ENCODE measurements at places on chromosomes 12 and 14.

DNA sequence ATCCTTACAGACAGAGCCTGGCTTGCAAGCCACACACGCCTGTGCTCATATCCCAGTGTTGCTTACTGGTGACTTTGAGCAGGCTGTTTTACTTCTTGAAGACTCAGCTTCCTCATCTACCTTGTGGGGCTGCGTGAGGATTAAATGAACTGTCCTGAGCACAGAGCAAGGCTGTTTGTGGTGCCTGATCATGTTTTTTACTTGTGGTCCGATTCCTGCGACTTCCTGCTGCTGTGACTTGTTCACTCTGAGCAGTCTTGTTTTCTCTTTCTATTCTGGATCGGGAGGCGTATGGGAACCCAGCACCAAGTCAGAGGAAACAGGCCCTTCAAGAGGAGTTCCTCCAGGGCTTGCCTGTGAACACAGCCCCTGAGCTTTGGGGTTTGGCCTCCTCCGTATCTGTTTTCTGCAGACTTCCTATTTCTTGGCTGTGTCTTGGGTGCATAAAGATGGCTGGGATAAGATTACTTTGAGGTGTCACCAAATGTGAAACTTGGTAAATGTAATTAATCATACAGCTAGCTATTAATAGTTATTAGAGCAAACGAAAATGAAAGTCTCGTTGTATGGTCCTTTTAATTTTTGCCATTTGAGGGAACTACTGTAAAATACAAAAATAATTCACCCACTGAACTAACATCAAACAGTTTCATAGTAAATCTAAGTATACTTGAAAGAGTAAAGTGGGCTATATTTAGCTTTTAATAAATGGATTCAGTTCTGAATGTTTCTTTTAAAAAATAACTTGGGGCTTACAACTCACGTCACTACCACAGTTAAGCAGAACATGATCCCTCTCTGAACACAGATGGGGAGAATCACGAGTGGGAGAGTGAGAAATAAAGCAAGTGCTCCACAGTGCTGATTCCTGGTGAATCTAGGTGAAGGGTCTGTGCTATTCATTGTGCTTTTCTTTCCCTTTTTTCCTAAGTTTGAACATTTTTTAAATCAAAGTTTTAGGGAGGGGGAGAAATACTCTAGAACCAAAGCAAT lies 251.5 kb downstream of the FOXN3 start:
- peak; percentile 99 for DNase-seq

- DNase-seq, result no peak
Measured at GRCh38 chr12:67288561-67288960, 19.4 kb downstream of the CAND1 start.

DNA sequence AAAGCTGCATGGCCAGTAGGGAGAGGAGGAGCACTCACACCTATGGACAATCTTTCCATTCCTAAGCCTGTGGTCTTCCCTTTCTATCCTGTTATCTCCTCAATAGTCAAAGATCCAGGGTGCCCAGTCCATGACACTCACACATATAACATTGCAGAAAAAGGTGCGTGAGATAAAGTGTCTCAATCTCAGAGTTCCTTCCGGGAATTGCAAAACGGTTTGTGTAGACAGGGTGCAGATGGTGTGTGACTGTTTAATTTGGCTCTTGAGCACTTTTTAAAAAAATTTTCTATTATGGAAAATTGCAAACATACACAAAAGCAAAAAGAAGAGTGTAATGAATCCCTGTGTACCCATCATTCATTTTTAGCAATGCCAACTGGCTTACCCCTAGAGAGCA lies 1493.6 kb downstream of the AACS start:
- DNase-seq, result no peak

GRCh38 chr12:124499898-124500244 lies 67.5 kb downstream of the NCOR2 start:
- DNase-seq, result no peak

GRCh38 chr14:44404036-44404435 lies 103.0 kb downstream of the FSCB start:
- no peak for DNase-seq

- no peak for DNase-seq
Measured at GRCh38 chr12:60920841-60921495, 1325.1 kb downstream of the SLC16A7 start.

DNA sequence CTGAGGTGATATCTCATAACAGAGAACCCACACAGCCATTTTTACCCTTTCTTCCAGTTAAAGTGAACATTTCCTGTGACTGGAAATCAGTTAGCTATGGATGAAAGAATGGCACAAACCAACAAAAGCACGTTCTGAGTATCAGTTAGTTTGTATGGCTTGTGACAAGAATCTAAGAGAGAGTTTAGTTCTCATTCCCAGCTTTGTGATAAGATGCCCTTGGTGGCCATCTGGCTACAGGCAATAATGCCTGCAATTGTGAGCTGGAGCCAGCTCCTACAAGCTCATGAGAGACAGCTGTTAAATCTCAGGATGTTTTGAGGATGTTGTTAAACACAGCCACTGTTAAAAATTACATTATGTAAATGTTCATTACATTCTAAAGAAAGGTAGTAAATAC lies 122.0 kb upstream of the FRMD6 start:
- no peak for DNase-seq

GRCh38 chr14:75835156-75835725 lies 146.6 kb downstream of the TGFB3 start:
- no peak for DNase-seq

DNA sequence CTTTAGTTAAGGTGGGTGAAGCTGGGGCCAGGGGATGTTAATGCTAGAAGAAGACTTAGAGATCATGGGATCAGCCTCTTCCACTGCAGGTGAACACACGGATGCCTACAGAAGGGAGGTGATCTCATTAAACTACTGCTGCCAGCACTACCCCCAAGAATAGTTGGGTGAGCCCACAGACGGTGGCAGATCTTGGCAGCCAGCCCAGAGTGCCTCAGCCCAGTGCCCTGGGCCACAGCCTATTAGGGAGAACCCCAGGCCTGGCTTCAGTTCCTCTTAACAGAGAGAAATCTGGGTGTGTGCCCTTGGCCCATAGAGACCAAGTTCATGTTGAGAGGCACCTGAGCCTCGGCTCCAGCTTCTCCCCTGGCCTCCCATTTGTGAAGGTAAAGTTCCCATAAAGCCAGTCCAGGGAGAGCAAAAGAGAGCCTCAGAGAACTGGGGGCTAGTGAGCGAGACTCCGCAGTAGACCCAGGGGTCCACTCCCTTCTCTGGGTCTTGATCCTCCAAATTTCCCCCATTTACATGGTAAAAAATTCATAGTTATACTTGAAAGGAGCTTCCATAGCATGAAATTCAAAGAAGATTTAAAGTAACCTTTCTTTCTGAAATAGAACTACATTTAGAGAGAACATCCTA lies 125.0 kb upstream of the CCND2 start:
- DNase-seq, result peak; percentile 95

- no peak for DNase-seq
Measured at GRCh38 chr14:102579696-102580549, 12.5 kb upstream of the RCOR1 start.

- DNase-seq, result no peak
Measured at GRCh38 chr12:2274733-2275132, 221.9 kb downstream of the CACNA1C start.

- DNase-seq, result no peak
Measured at GRCh38 chr12:119788786-119789185, 88.3 kb downstream of the CIT start.

- no peak for DNase-seq
Measured at GRCh38 chr14:98408024-98408555, 863.9 kb downstream of the BCL11B start.

DNA sequence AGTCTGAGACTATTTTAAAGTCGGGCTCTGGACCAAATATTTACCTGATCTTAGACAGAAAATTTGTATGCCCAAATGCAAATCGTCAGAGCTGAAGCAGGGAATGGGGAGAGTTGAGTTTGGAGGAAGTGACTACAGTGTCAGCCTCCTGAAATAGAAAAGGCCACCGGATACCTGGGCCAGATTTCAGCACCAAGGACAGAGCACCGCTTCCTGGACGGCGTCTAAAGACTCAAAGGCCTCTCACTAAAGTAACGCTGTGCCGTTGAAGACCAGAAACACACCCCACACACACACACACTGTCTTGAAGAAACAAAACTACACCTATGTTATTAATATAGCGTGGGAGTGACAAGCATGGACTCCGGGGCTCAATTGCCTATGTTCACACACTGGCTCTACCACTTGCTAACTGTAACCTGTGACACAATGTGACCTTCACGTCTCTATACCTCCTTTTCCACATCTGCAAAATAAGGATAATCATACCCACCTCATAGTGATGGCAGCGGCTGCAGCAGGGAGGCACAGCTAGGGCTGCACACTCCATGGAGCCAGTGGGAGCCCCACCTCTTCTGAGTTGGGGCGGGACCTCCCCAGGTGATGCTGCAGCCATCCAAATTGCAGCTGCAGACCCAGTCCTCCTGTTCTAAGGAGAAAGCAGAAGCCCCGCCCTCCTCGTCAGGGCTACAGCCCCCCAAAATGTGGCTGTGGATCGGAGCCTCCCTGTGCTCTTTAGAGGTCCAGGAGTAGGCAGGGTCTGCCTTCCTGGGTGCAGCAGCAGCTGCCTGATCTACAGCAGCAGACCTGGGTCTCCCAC lies 35.6 kb downstream of the KRT76 start:
- DNase-seq, result peak; percentile 82

GRCh38 chr12:94571556-94571955 lies 78.8 kb downstream of the TMCC3 start:
- peak; percentile 5 for DNase-seq

- no peak for DNase-seq
Measured at GRCh38 chr12:50061171-50061570, 3.8 kb downstream of the ASIC1 start.

GRCh38 chr12:132049442-132049841 lies 94.7 kb downstream of the DDX51 start:
- DNase-seq, result no peak

DNA sequence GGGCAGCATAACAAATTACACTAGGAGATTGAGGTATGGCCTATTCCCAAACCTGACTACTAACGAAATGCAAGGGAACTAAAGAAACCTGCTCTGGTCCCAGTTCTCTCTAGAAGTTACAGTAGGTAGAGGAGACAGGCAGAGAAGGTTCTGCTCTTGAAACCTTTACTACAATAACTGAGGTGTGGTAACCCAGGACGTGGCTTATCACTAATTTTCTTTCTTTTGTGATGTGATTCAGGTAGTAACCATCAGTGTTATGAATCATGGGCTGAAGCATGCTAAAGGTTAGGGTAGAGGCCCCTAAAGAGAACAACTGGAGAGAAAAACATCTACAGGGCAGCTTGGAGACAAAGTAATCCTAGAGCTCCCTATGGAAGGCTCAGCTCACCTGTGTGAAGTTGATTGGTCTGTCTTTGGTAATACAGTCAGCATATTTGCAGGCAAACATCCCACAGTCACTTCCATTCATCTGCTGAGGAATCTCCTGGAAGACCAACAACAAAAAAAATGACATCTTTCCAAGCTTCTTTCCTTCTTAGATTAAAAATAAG lies 41.8 kb upstream of the COL2A1 start:
- no peak for DNase-seq

- DNase-seq, result no peak
Measured at GRCh38 chr12:94202245-94203180, 54.1 kb downstream of the PLXNC1 start.

DNA sequence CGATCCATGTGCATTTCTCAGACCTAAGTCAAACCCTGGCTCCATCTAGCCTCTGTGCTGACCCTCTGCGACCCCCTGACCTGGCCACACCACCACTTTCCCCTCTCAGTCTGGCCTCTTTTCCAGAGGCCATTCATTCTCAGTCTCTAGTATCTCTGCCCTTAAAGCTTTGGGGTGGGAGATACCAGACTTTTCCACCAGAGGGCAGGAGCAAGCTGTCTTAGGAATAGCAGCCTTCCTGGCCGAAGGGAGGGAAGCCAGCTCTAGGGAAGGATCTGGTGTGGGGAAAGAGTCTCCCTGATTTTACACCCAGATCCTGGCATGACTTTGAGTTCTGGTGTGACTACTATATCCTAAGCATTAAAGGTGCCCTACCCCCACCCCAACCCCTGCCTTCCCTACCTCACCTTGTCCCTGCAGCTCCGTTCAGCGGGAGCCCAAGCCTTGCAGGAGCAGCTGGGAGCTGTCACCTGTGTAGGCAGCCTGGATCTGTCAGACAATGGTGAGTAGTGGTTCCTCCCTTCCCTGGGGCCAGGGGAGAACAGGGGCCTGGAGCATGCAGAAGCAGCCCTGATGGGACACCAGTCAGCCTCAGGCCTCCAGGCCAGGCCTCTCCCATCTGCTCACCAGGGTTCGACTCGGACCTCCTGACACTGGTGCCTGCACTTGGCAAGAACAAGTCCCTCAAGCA lies 6.6 kb downstream of the CARMIL3 start:
- peak; percentile 20 for DNase-seq

DNA sequence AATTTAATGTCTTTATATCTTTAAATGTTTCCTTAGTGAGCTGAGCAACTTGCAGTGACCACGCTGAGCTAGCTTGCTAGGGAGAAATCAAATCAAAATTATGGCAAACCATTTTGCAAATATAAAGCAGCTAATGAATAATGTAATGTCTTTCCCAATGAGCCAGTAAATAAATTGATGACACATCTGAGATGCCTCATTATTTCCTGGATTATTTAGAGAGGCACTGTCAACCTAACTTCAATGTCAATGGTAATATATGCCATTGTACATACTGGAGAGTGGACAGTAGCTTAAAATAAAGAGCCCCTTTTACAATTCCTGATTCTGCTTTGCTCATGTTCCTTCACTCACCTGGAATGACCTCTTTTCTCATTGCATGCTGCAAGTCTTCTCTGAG lies 182.6 kb downstream of the PHLDA1 start:
- DNase-seq, result no peak

DNA sequence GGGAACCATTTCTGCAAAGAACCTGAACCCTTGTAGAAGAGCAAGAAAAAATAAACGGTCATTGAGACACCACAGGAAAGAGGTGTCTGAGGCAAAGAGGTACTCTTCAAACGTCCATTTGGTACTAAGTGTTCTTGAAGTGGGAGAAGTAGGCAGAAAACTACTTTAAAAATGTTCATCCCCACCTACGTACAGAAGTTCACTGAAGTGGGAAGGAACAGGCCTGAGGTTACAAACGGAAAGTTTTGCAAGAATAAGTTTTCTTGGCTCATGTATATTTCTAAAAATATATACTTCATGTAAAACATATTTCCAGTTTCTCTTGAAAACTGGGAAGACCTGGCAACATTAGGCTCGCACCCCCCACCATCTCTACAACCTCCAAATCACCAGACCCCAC lies 61.2 kb downstream of the STXBP6 start:
- no peak for DNase-seq

GRCh38 chr12:127830065-127830460 lies 436.9 kb upstream of the TMEM132C start:
- no peak for DNase-seq

GRCh38 chr12:6754411-6754810 lies 1.5 kb upstream of the MLF2 start:
- DNase-seq, result no peak

Data from common myeloid progenitor, CD34-positive (primary cell).